HL-60 (cell line): ENCODE measurements at places on chromosomes 3 and 15.

DNA sequence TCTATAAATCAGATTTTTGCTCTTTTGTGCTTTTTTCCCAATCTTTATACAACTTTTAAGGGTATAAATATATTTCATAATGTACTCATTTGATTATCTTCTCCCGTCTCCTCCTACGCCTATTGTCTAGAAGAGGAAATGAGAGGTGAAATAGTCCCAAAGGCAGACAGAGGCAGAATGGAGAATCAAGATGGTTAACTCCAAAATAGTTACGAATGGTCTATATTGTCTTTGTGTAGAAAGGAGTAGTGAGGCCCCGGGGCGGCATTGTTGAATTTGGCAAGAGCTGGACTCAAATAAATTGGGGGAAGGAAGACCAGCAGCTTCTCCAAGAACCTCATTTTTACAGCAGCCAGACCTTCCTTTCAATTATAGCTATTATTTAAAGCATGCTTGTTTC, 23.9 kb downstream of the ITPR1 start:
- DNase-seq, result no peak

DNA sequence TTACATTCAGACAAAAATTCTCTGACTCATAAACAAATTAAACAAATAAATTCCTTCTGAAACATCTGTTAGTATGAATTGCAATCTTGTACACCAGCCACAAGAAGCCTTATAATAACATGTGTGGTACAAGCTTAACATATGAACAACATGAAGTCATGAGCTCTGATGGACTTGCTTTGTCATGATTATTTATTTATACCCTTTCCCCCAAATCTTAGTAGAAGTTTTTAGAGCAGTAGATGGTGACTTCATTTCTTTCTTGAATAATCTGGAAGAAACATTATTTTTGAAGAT, 633.4 kb downstream of the EPHA3 start:
- DNase-seq, result no peak

GRCh38 chr3:141326123-141326522, 42.2 kb upstream of the ZBTB38 start:
- DNase-seq, result no peak

GRCh38 chr15:45660231-45660979, 25.6 kb downstream of the SQOR start:
- DNase-seq, result no peak

GRCh38 chr3:117661818-117662095, 952.2 kb downstream of the TUSC7 start:
- DNase-seq, result no peak

DNA sequence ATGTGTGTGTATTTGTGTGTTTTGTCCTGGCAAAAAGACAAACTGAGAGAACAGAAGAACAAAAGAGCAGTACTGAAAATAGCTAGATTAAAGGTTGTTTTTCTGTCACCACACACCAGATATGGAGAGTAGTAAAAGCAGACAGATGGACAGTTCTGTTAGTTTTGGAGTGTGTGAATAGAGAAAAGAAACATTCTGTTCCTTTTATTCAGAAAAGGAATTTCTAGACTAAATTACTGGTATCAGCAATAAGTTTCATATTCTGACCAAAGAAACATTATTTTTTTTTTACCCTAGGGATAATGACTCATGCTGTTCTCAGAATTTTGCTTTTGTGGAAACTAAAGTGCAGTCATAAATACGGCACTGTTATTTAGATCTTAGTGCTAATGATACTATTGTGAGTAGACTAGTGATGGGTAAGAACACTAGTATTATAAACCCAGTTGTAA, 32.9 kb downstream of the PIK3CA start:
- no peak for DNase-seq

DNA sequence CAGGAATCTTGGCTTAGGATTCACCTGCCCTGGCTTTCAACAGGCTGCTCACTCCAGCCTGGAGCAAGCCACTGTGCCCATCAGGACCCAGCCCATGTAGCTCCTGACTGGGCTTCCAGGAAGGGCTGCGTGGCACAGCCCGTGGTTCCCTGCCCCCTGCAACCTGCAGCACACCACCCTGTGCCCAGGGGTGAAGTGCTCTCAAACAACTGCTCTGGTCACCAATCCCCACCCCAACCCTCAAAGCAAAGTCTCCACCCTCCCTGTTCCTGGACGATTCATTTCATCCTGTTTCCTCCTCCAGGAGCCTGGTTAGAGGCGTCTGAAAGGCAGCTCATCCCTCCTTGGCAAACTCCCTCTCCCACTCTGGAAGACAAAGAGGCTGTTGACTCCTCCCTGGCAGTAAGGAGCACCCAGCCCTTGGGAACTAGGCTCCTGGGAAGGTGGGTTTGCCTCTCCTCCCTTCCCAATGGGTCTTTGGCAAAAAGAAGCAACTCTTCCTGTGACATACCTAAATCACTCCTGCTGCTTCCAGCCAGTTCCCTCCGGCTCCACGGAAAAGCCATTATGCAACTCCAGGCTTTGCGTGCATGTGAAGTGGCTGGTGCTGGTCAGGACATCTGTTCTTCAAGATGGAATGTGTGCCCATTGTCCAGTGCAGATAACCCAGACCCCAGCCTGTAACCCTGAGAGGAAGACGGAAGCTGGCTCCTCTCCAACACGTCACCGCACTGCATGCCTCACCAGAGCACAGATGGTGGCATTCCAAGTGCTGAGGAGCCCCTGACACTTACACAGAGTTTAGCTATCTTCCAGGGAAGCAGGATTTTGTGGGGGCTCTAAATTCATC, 29.1 kb upstream of the VIPR1 start:
- DNase-seq, result no peak

DNA sequence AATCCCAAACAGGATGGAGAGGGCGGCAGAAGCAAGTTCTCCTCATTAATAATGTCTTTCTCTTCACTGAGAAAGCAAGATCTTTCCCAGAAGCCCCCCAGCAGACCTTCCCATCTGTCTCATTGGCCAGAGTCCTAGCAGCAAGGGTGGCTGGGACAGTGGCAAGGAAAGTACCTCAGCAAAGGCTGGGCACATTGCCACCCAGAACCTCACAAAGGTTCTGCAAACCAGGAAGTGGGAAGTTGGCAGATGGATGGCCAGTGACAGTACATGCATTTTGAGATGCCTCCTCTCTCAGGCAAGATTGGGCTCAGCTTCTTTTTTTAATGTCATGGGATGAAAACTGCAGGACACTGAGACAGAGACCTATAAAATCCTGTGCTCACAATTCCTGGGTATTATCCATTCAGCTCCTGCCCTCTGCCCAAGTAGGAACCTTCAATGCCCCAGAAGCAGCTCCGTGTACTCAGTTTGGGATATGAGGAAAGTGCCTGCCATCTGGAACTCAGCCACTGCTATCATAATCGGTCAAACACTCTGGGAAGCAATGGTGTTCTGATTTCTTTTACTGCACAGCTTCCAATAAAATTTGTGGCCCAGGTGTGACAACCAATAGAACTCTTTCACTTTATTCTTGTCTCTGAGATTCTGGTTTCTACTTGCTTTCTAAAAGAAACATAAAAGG, 25.5 kb downstream of the DPH3 start:
- no peak for DNase-seq

DNA sequence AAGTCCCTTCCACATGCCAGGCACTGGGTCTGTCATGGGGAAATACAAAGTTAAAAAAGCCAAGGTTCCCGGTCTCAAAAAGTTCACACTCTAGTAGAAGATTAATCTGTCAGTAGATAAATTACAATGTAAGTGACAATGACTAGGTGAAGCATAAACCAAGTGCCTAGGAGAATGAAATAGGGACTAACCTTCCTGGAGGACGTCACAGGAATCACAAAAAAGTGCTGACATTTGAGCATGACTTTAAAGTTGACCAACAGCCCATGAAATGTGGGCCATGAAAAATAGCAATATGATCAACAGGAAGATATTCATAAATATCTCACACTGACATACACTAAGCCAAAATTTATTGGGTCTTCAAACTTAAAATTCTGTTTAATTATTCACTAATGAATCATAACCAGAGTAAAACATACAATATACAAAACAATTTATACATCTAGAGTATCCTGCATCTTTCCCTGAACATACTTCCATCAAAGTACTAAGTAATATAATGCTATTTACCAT, 20.0 kb downstream of the COPS2 start:
- DNase-seq, result no peak

GRCh38 chr15:51647128-51647562, 24.6 kb upstream of the DMXL2 start:
- peak; percentile 86 for DNase-seq

GRCh38 chr3:127755305-127755681, 67.0 kb downstream of the MGLL start:
- no peak for DNase-seq

- no peak for DNase-seq
Observed at GRCh38 chr15:99343208-99343607, 91.9 kb downstream of the LRRC28 start.

DNA sequence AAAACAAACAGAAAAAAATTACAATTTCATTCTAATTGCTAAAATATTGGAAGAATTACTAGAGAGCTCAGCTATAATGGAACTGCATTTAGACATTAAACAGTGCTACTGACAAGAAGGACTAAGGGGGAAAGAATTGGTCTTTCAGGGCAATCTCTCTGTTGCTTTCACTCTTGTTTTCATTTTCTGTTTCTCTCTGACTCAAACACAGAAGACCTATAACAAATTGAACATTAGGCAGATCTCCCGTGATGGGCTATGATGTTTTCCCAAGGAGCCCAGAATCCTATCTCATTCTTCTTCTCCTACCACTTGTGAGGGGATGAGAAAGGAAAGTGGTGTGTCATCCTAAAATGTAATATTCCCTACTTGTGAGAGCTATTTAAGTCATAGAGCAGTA, 358.0 kb upstream of the TGFBR2 start:
- no peak for DNase-seq

DNA sequence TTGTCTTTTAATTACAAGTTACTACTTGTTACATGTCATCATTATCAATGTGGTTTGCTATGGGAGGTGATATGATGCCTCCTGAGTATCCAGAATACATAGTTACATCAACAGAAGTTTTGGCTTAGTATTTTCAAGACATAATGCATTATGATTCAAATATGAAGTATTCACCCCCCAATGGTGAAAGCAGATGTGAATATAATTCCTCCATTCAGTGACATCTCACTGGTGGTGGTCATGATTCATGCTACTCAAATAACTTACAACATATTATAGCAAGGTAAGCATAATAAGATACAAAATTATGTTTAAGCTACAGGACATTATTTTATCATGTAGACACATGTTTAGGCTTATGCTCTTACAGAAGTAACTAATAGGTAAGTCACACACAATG, 34.9 kb upstream of the TTBK2 start:
- no peak for DNase-seq
